ENCODE measurements at places on chromosomes 12 and 14.

- no peak for DNase-seq
Observed at GRCh38 chr12:93167841-93168492, 209.8 kb upstream of the NUDT4 start.

DNA sequence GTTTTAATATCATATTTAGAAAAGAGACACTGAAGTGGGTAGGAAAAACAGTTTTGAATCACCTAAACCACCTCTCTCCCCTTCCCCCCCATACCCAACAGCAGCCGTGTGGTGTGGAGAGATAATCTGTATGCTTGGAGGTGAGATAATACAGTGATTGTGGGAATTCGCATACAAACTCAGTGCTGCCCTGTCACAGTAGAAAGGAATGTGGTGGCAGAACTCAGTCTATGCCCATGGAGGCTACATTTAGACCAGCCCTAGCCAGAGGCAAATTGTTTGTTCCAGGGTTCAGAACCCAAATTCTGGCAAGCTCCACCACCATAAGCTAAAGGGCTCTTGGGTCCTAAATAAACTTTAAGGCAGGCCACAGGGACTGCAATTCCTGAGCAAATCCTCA is 827.0 kb downstream of the C12orf50 start:
- DNase-seq: no peak

- no peak for DNase-seq
Observed at GRCh38 chr12:77947746-77948145, 117.1 kb downstream of the NAV3 start.

DNA sequence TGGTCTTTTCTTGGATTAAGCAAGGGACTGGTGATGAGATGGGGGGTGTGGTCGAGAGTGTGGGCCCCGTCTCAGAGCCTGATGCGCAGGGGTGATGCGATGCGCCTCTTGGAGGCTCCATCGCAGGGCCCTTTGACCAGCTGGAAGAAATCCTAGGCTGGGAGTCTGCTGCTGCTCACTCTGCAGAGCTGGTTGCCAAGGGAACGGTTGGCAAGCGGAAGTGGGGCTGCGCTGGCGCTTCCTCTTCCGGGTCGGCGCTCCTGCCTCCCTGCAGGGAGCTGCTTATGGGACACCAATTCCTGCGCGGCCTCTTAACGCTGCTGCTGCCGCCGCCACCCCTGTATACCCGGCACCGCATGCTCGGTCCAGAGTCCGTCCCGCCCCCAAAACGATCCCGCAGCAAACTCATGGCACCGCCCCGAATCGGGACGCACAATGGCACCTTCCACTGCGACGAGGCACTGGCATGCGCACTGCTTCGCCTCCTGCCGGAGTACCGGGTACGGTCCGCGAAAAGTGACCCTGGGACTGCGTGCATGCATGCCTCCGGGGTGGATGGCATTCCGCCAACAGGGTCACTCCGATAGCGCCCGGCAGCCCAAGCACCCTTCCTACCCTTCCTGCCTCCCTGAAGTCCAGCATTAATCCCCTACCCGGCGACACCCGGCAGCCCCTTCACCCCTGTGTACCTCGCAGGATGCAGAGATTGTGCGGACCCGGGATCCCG is at the start of gene MYG1:
Gene MYG1 (plus strand): TSS at position 242 of the 727 bp plus-strand sequence. CDS start 43 bp downstream, at position 285.
- DNase-seq: peak; percentile 63

DNA sequence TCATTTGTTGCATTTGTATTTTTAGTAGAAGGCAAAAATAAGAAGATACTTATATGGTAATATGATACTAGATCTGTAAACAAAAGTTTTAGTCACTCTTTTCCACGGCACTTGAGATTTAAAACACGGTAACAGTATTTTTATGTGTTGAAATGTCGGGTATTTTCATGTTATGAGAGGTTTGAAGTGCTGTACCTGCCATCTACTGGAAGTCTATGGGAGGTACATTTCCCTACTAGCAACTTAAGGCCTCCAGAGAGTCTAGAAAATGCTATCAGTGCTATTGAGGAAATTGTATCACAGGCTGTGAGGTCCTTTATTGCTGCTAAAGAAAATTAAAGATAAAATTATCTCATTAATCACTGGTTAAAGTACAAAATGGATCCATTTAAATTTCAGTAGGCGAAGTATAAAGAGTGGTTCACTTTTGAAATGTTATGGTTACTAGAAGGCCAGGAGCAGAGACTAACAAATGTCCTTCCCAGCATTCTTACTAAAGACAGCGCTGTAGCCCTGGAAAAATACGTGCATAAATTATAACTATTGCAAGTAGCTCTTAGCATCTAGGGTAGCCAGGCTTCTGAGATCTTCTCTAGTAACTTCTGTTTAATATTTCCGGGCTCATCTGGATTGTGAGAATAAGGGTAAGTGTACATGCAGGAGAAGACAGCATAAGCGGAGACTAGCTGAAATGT is 77.6 kb upstream of the PRKD1 start:
- DNase-seq: no peak

- no peak for DNase-seq
Observed at GRCh38 chr12:13979772-13980378, 1.5 kb downstream of the GRIN2B start.

GRCh38 chr12:6867413-6868210 is at the start of gene TPI1:
TSS of gene TPI1 (plus strand) at chr12:6867531. CDS start at chr12:6867567, 36 bp downstream.
- peak; percentile 67 for DNase-seq

DNA sequence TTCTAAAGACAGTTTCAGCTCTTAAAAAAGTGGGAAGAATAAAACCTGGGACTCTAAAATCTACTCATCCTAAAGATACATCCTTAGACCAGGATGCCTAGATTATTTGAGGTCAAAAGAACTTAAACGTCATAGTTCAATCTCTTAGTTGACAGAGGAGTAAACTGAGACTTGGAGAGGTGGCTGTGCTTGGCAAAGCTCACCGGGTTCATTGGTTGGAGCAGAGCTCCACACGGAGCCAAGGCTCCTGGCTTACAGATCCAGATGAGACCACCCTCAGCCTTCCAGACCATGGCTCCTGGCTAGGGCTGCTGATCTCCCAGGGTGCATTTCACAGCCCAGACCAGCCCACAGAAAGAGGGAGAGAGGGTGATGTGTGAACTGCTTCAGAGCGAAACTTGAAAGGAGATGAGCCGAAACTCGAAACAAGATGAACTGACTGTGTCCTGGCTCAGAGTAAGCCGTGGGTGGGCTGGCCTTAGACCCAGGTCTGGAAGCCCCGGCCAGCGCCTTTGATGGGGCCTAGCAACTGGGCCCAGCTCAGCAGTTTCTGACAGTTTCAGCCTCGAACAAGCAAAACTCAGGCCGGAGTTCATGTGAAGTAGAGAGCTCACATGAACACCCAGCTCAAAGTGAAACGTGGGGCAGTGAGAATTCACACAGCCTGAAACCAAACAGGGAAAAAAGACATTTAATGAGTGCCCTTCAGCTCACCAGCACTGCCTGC is 1044.8 kb downstream of the BCL11B start:
- no peak for DNase-seq

- DNase-seq: no peak
Observed at GRCh38 chr12:50615907-50616296, 111.1 kb downstream of the DIP2B start.

DNA sequence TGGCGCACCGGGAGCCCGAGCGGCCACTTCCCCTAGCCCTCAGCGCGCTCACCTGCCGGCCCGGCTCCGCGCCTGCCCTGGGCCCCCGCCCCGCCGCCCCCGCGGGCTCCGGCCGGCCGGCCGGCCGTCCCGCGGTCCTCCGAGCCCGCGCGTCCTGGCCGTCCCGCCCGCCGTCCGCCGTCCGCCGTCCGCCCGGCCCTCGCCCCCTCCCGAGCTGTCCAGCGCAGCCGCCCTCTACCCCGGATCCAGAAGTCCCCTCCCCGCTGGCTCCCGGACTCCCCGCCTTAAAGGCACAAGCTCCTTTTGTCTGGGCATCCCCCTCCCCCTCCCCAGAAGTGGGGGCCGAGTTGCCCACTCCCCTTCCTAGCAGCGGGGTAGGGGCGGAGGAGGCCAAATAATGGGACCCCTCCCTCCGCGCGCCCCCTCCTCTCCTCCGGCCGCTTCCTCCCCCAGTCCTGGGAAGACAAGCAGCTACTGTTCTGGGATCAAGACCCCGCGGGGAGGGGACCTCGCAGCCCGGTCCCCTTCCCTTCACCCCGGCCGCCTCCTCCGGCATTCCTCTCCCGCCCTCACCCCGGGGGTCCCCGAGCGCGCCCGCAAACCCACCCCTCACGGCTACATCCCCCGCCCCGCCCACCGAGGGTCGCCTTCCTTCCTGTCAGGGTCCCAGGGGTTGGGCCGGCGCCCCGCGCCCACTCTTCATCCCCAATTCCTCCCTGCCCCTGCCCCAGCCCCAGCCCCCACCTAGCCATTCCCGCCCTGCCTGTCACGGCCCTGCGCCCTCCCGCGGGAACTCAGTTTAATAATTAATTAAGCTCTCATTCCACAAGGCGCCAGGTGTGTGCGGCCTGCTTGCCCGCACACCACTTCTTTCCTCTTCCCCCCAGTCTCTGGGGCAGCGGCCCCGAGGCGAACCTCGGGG is at the start of gene ADCY6:
Gene ADCY6 (minus strand): TSS at position 236 of the 922 bp plus-strand sequence. CDS start 5,655 bp downstream, outside the sequence.
- no peak for DNase-seq

DNA sequence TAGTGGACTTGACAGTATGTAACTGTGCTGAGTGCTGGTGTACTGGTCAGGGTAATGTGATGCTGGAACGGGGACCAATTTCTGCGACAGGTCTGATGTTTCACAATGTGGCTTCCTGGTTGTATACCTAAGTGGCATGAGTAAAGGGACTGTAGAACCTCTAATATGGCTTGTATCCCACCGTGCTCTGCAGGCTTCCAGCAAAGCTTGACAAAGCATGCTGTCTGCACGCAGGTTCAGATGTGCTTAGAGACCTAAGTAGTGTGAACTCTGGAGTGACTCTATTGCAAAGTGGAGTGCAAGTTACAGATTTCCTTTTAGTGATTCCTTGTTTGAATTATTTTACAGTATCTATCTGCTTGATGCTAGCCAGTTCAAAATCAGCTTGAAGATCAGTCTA is 415.8 kb upstream of the NOVA1 start:
- no peak for DNase-seq

GRCh38 chr14:50714450-50715073 is 46.5 kb upstream of the SAV1 start:
- DNase-seq: no peak

DNA sequence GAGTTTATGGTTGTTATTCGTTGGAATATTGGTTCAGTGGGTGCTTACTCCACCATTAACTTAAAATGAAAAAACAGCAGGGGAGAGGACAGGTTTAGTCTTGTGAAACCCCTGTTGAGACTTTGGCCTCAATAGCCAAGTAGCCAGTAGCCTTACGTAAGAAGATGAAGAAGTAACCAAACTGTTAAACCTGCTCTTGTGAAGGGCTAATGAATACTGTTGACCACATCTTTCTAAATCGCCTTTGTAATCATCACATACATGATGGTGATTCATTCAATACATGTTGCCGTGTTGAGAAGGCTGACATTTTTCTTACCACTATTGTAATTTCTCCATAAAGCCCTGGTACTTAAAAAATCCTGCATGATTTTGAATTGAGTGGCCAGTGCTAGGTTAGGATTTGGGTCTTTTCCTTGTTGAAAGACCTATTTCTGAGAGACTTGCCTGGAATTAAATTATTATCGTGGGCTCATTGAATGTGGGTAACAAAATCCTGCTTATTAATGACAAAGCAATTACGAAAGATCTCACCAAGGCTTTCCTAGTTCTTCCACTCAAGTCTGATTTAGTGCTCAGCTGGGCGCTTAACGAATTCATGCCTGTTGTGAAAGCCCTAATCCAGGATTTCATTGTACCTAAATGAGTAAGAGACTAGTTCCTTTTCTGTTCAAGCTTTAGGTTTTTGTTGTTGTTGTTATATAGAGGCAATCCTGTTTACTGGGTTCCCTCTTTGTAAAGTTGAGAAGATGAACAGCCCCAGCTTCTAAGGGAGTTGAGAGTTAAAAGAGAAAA is 333.1 kb downstream of the FUT8 start:
- DNase-seq: no peak

DNA sequence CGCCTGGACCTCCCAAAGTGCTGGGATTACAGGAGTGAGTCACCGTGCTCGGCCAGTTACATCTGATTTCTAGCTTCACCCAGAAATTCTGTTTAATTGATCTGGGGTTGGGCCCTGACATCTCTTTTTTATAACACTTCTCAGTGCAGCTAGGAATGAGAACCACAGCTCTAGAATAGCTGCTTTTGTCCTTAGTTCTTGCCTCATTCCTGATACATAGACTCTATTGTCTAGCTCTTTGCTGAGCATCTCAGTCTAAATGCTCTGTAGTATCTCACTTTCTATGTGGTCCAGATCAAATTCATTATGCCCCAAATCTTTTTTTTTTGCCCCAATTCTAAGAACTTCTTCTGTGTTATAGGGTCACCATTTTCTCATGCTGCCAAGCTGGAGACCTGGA is 29.9 kb upstream of the FUT8 start:
- DNase-seq: no peak

GRCh38 chr12:108565976-108566375 is 3.6 kb downstream of the ISCU start:
- DNase-seq: peak; percentile 48

DNA sequence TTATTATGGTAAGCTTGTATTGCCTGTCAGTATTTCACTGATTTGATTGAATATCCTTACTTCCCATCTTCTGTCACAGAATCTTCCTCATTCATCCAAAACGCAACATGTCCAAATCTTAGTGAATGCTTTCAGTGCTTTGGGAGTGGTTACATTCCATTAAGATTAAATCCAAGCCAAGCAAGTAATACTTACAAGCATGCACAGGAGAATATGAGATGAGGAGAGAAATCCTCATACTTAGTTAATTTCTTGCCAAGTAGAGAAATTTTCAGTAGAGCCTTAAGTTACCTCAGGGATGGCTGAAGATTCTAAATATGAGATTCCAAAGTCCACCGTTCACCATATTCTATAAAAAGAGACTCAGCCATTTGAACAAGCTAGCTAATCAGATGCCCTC is 316.0 kb downstream of the RAD51B start:
- no peak for DNase-seq

GRCh38 chr14:68807148-68807600 is 14.3 kb upstream of the ZFP36L1 start:
- no peak for DNase-seq

DNA sequence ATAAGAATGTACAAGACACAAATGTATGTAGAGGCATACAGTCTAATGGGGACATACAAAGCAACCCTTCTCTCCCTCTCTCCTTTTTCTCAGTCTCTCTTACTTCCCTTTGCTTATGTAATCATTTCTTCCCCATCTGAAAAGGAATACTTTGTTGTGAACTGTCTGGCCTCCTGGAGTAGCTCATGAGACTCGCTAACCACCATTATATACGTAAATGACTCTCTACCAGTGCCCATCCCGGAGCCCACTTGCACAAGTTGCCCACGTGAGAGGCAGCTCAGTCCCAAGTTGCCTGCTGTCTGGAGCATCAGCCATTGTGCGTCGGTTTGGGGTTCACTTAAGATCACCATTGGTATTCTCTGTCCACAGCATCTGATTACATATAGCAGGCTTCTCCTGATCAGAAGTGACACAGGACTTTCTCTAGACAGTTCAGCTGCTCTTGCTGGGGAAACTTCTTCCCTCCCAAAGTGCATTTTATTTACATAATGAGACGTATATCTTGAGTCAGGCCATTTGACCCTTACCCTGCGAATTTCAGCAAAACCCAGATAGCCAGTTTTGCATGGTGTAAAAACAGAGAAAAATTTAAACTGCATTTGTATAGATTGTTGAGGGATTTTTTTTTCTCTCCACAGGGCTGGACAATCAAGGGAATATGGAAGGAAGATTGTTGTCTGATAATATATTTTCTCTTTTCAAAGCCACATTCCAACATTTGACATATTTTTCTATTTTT is 220.7 kb upstream of the EGLN3 start:
- DNase-seq: no peak

- DNase-seq: no peak
Observed at GRCh38 chr12:78968226-78968625, 103.7 kb downstream of the SYT1 start.

GRCh38 chr14:78524766-78525165 is 354.6 kb downstream of the NRXN3 start:
- no peak for DNase-seq

Data from stimulated activated CD4-positive, alpha-beta T cell treated with anti-CD3 and anti-CD28 coated beads, TNF-alpha, amount 100 ng/mL, for 4 hours (primary cell).